Stimulated activated effector memory CD8-positive, alpha-beta T cell treated with anti-CD3 and anti-CD28 coated beads, Interleukin-12 subunit alpha, Interleukin-12 subunit beta, amount 100 ng/mL, for 72 hours (primary cell): ENCODE measurements at places on chromosomes 1 and 21.

DNA sequence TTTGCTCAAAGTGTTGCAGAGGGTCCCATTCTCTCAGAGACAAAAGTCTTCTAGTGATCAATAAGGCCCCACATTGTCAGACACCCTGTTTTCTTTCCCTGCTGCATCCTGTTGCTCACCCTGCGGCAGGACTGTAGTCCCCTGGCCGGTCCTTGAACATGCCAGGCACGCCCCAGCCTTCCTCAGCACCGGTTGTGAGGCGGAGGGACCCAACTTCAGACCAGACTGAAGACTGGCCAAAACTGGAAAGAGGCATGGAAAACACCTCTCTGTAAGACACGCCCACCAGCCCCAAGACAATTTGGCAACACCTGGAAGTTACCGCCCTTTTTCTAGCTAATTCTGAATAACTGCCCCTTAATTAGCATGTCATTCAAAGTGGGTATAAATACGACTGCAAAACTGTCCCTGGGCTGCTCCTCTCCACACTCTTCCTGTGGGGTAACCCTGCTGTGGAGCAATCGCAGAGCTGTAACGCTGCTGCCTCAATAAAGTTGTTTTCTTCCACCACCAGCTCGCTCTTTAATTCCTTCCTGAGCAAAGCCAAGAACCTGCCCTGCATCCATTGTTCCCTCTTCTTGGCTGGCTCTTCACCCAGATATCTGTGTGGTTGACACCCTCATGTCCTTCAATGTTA lies 23.8 kb downstream of the PLA2G2A start:
- DNase-seq, result no peak

DNA sequence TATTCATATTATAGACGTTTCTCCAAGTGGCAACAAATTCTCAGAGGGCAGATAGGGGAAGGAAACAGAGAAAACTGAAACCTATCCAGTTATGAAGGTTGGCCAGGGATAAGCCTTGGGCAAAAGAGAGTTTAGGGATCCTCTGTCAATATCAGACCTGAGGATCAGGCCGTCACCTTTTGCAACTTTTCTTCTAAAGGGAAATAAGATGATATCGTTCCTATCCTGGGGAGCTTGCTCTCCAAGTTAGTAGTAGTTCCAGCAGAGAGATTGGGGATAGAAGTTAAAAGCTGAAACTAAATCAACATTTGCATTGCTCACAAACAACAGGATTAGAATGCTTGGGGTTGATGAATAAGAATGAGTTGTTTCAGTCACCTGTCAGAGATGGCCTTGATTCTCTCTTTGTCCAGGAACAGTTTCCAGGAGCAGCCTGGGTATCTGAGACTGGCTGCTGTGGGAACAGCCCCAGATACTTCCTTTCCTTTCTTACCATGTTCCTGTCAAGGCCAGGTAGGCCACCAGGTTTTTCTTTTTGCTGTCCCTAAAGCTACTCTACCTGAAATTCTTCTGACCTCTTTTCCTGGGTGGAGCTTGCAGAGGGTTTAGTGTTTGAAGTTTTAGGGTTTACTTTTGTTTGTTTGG lies 2.5 kb downstream of the RIIAD1 start:
- no peak for DNase-seq

DNA sequence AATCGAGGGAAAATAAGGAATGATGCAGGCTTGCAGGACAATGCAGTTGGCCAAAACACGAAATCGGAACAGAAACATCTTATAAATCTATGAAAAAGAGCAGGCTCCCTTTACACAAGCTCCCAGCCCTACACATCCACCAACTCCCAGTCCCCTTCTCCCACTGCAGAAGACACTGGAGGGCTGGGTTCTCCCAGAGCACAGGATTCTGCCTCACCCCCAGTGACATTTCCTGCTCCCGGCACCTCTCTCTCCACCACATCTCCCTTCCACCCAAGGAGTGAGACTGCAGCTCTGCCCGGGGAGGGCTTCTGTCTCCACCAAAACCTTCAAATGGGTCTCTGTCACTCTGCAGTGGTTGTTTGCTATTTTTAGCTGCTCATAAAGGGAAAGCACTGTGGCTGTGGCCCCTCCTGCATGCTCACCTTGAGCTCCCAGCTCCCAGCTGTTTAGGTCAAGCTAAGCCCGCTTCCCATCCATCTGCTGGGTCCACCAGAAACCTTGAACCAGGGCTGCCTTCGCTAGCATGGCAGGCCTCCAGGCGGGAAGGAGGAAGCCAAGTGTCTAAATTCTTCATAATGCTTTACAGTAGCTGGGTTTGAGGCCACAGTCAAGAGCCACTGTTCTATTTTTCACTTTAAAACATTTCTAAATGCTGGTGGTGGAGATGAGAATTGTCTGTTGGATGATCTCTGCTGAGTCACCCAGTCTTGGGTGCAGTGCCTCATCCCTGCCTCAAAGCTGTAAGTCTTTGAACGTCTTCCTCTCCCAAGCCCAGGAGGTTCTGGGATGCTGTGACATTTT lies 3.3 kb upstream of the C2CD2 start:
- DNase-seq, result no peak

DNA sequence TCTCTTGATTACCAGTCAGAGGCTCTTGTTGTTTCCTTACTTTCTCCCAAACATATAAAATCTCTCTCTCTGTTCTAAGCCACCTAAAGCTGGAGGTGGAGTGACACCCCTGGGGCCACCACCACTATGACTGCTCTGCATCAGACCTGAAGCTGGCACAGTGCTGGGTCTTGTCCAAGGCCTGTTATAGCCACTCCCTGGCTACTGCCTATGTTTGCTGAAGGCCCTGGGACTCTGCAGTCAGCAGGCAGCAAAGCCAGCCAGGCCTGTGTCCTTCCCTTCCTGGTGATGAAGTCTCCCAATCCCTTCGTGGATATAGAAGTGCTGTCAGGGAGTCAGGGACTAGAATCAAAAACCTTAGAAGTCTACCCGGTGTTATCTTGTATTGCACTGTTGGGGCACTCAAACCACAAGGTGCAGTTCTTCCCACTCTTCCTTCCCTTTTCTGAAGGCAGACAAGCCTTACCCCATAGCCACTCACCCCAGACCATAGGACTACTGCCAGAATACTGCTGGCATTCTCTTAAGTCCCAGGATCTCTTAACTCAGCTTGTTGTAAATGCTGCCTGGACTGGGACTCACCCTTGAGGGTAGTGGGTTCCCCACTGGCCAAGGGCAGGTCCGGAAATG lies 103.1 kb downstream of the RPS6KC1 start:
- no peak for DNase-seq

DNA sequence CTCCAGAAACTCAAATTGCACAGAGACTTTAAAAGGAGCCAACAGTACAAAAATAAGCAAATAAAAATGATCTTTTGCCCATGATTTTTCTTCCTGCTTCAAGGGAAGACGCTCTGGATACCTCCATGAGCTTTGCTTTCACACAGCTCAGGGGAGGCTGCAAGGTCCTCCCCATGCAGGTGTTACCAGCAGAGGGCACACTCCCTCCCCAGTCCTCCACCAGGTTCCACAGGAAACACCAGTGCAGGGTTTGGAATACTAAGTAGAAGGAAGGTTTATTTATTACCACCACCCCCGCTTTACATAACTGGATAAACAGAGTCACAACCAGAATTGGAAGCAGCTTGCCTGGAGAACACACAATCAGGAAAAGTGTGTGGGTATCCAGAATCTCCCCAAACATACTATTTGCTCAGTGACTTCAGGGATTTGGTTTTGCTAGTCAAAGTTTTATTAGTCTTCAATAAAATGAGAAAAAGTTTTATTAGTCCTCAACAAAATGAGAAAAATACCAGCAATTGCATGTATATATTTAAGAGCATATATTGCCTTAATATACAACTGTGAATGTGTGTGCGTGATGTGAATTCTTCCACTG lies 37.3 kb downstream of the HSD3B1 start:
- no peak for DNase-seq

- DNase-seq, result no peak
Measured at GRCh38 chr1:54940042-54940441, 40.4 kb upstream of the TMEM61 start.

GRCh38 chr1:96808191-96808590 lies 86.6 kb downstream of the PTBP2 start:
- no peak for DNase-seq

- no peak for DNase-seq
Measured at GRCh38 chr21:44024887-44025353, 12.8 kb downstream of the TRAPPC10 start.

DNA sequence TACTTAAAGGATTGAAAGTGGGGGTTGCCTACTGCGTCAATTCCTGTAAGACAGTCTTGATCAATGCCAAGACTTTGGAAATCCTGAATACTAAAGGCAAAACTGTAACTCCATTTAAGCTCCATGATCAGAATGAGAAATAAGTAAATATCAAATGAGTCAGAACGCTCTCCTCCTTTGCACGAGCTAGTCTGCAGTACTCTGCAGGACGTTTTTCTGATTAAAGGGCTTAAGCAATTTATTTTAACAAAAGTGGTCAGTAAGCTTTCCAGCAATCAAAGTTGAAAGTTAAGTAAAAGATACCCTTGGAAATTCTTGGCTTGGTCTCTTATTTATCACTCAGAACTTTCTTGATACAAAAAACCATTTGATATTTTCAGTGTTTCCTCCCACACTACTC lies 35.7 kb upstream of the ARHGAP29 start:
- no peak for DNase-seq

DNA sequence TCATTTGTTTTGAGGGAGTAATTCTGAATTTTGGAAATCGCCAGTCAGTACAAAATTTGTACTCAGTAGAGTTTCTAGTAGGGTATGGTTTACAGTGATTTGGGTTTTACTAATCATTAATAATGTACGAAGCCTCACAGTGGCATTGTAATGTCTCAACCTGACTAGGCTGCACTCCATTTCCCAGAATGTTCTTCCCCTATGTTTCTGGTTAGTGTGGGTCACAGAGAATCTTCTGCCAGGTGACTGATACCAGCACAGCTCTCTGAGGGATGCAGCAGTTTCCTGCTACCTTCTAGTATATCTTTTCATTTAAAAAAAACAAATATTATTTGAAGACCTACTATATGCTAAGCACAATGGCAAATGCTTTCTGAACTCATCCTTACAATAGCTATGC lies 112.9 kb downstream of the PTPN14 start:
- no peak for DNase-seq

GRCh38 chr1:88060112-88060673 lies 623.9 kb upstream of the PKN2 start:
- no peak for DNase-seq

GRCh38 chr1:91137173-91137852 lies 115.5 kb upstream of the ZNF644 start:
- no peak for DNase-seq

DNA sequence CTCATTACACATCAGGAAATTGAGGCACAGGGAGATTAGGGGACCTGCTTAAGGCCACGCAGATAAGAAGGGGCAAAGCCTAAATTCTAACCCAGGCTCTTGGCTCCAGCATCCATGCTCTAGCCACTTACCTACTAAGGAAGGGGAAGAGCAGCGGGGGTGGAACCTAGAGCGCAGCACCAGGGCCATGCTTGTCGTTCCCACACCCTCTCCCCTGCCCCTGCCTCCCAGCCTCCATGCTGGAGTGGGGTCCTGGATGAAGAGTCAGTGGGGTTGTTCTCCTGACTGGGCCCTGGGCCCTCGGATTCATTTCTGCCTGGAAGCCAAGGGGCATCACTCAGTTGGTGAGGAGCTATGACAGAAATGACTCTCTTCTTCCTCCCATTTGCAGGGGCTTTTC lies 133.3 kb downstream of the FOXD2 start:
- no peak for DNase-seq

DNA sequence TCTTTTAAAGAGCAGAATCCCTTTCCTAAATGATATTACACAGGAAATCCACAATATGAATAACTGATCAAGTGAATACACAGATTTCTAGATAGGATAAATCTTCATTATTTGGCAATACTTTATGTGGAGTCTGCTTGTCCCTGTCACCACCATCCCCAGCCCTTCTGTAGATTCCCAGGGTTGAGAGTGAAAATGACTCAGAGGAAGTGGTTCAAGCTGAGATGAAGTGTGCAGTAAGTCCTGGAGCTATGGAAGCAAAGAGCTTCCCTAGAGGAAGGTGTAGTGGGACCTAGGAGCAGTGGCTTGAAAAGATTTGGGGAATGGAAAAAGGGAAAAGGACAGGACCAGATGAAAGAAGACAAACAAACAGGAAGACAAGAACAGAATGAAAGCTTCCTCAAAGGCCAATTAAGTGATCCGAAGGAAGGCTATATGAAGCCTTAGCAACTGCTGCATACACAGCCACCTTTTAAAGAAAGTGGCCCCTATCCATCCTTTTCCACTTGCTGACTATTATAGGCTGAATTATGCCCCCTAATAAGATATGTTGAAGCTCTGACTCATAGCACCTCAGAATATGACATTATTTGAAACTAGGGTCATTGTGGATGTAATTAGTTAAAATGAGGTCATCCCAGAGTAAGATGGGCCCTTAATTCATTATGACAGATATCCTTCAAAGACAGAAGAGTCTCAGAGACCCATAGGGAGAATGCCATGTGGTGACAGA lies 96.5 kb upstream of the CAMK1G start:
- no peak for DNase-seq

DNA sequence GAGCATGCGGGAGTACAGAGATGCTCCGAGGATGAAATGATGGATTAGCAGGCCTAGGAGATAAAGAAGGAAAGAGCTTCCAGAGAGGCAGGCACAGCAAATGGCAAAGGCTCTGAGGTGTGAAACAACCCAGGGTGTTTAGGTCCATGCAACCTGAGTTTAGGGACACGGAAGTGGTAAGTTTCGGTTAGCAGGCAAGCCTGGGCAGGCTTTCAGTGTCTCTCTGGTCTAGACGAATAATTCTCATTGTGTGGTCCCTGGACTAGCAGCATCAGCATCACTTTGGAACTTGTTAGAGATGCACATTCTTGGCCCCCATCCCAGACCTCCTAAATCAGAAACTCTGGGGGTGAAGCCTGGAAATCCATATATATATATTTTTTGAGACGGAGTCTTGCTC lies 18.6 kb downstream of the NKAIN1 start:
- DNase-seq, result no peak

DNA sequence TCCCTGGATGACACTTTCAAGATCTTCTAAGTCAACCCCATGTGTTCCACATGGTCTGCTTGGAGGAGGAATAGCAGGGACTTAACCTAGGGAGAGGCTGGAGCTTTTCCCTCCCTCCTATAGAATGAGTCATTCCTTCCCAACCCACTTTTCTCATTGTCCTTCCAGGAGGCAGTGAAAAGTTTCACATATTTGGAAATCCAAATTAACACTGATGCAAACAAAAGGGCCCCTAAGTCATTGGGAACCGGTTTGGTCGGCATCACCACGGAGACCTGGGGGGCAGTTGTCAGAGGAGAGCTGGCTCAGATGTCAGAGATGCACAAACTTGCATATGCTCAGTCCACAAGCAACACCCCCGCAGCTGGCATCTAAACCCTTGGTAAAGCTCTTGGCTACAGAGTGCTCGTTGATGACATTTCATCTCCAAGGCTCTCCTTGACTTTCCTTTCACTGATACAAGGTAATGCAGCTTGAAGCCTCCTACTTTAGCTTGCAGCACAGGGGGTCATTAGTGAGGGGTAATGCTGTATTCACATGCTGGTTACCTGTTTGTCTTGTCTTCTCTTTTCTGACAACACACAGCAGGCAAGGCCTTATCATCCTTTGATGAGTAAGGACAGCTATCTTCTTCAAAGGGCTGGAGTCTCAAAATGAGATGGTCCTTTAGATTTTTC lies 12.3 kb upstream of the LRRC8D start:
- DNase-seq, result no peak
